ENCODE measurements at places on chromosomes 3 and 15.
A peak's percentile ranks its signal among the peaks of the same experiment; 100 is the strongest.

GRCh38 chr3:156507285-156507684, 47.6 kb downstream of the SSR3 start:
- no peak for DNase-seq

GRCh38 chr3:37479981-37480380, 305.6 kb upstream of the LRRFIP2 start:
- no peak for DNase-seq

GRCh38 chr3:149277331-149277813, 55.7 kb upstream of the CP start:
- DNase-seq, result peak; percentile 33

DNA sequence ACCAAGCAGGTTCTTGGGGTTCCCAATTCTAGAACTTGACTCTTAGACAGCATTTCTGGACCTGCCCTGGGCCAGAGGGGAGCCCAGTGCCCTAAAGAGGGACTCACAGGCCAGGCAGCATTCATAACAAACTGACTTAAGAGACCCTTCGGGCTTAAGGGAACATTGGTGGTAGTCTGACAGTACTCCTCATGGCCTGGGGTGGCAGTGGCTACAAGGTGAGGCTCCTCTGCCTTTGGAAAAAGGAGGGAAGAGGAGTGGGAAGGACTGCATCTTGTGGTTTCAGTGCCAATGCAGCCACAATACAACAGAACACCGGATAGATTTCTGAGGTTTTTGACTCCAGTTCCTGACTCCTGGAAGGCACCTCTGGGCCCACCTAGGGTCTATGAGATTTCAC, 172.2 kb upstream of the STRIT1 start:
- no peak for DNase-seq

DNA sequence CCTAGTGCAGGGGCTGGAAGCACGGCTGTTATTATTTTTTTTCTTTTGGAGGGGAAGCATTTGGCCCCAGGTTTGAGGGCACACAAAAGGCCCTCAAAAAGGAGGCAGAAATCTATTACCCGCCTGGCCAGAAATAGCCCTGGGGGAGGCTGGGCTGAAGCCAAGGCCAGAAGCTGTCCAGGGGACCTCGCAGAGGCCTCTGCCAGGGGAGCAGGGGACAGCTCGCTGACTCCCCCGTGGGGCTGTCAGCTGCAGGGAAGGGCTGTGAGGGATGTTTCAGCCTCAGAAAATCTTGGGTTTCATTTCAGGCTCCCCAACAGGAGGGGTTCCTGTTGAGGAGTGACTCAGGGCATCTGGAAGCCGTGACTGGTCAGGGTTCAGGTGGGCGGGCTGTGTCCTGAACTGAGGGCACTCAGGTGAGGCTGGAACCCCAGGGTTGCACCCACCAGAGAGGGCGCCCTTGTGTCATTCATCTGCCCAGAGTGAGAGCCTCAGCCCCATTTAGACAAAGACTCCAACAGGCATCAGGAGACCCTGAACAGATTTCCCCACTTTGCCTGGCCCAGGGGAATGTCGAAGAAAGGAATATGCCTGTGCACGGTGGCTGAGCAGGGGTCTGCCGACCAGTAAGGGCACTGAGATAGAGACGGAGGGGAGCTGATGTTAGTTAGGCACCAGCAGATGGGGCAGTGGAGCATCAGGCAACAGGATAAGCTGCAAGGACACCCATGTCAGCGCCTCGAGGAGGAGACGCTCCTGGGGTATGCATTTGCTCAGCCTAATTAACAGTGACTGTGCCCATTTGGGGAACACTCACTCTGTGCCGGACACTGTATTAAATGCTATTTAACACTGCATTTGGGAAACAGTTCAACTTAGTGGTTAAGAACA, 43.5 kb upstream of the SLC6A11 start:
- DNase-seq, result no peak

GRCh38 chr3:42081838-42082473, 9.2 kb upstream of the TRAK1 start:
- DNase-seq, result peak; percentile 60

DNA sequence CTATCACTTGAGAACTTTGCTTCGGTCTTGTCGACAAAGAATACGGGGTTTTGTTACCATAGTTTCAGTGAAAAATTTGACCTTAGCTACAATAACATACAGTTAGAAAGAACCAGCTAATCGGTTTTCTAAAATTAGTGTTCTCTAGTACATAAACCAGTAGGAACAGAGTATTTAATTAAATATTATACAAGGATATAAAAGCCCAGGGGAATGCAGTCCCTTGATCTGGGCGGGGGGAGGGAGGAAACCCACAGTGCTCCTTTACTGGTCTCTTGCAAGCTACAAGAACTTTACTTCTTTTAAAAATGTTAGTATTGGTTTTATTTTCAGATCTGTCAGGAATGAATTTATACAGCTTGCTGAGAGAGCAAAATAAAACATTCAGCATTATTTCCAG, 41.8 kb downstream of the ITPR1 start:
- DNase-seq, result no peak

DNA sequence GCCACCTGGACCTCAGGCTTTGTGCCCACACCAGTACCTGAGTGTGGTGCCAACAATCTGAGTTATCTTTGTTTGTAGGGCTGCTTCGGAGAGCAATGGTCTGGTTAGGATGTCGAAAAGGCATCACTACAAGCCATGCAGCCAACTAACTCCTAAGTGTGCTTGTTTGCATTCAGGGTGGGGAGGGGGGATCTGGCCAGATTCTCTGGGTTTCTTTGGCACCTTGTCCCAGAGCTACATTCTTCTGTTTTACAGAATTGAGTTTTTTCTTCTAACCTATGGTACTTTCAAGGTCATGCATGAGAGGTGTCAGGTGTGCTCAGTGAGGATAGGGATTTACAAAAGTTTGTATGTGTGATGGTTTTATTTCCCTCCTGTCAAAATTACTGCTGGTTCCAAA, 391.4 kb upstream of the RARB start:
- no peak for DNase-seq

GRCh38 chr3:133894353-133895207, 1.1 kb downstream of the RAB6B start:
- DNase-seq, result no peak

- DNase-seq, result peak; percentile 21
Observed at GRCh38 chr3:115659253-115660220, 36.2 kb downstream of the GAP43 start.

GRCh38 chr3:38376098-38376816, 29.7 kb downstream of the XYLB start:
- DNase-seq, result no peak

- DNase-seq, result no peak
Observed at GRCh38 chr3:27311400-27311799, 57.8 kb downstream of the NEK10 start.

- DNase-seq, result no peak
Observed at GRCh38 chr3:119305286-119305685, 11.1 kb downstream of the ARHGAP31 start.

- DNase-seq, result no peak
Observed at GRCh38 chr3:31345581-31345980, 187.1 kb upstream of the STT3B start.

GRCh38 chr3:64825404-64826120, 137.8 kb upstream of the ADAMTS9 start:
- no peak for DNase-seq

DNA sequence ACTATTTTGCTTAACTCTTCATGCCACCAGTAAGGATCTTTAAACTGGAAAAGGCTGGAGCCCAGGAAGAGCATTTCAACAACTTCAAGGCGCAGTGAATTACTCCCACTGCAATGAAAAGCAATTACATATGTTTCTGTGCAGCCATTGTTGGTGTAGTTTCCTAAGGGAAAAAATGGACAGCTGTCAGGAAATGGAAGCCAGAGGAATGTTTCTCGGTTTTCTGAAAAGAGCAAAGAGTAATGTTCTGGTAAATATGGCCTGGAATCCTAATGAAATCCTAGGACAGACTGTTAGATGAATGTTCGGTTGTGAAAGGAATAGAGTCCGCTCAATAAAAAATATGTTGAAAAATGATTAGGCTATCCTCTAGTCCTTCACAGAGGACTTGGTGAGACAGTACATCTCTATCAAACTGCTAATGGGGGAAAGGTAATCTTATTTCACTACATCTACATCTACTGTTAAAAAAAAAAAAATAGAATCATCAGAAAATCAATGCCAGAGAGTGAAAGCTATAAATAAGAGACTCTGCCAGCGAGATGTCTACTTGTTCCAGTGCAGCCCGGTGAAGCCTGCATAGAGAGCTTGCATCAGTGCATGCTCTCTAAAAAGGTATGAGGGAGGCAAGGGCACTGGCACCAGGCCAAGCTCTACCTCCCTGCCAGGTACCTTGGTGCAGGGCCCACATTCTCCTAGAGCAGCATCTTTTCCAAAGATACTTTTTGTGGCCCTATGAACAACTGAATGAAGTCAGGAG, 68.2 kb upstream of the TJP1 start:
- no peak for DNase-seq

- no peak for DNase-seq
Observed at GRCh38 chr3:167852216-167852615, 116.7 kb downstream of the SERPINI1 start.

DNA sequence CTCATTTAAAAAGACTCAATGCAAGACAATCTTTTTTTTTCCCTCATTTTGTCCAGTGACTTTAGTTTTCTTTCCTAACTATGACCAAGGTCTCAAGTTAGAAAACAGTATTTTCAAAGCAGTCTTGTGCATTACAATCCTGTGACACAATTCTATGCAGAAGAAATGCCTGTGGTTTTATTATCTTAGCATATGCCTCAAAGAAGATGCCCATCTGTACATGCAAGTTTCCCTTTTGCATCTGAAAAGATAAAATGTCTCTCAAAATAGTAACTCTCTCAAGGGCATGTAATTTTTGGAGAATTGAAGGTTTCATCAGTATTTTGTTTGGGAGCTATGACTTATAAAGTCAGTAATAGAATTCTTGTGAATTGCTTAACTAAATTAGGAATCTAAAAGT, 292.0 kb upstream of the SUCLG2 start:
- DNase-seq, result no peak

GRCh38 chr15:96978937-96979473, 648.5 kb downstream of the NR2F2 start:
- DNase-seq, result no peak

DNA sequence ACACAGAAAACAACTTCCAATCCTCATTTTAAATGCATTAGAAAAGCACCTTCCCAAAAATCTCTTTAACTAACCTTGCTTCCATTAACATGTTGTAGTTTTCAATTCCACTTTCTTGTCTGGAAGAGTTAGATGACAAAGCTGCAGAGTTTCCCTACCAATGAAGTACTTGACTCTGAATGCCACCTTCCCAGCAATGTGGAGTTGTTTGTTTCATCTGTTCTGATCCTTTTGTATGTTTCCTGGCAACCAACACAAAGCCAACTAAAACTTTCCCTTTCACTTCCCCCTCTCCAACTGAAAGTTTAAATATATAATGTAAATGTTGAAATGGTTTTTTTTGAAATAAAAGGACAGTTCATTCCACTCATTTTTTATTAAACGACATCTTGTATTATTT, at the start of gene WDR49:
TSS of gene WDR49 (minus strand) at position 183 of the 400 bp plus-strand sequence. CDS start 517 bp downstream, outside the sequence.
- DNase-seq, result no peak

DNA sequence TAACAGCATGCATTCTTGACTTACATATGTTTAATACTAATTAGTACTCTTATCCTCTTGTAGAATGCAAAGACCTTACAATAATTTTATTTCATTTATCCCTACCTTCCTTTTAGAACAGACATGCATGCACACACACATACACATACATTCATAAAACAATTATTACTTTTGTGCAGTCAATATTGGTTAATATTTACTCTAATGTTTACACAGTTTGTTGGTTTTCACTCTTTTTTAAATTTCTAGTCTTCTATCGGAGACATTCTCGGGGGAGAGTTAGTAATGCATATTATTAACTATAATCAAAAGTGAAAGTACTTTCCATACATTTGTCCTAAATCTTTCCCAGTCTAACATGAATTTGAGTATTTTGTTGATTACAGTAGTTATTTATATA, 317.7 kb upstream of the DPH6 start:
- DNase-seq, result no peak

GRCh38 chr3:37114251-37115145, 59.9 kb downstream of the LRRFIP2 start:
- DNase-seq, result peak; percentile 16

DNA sequence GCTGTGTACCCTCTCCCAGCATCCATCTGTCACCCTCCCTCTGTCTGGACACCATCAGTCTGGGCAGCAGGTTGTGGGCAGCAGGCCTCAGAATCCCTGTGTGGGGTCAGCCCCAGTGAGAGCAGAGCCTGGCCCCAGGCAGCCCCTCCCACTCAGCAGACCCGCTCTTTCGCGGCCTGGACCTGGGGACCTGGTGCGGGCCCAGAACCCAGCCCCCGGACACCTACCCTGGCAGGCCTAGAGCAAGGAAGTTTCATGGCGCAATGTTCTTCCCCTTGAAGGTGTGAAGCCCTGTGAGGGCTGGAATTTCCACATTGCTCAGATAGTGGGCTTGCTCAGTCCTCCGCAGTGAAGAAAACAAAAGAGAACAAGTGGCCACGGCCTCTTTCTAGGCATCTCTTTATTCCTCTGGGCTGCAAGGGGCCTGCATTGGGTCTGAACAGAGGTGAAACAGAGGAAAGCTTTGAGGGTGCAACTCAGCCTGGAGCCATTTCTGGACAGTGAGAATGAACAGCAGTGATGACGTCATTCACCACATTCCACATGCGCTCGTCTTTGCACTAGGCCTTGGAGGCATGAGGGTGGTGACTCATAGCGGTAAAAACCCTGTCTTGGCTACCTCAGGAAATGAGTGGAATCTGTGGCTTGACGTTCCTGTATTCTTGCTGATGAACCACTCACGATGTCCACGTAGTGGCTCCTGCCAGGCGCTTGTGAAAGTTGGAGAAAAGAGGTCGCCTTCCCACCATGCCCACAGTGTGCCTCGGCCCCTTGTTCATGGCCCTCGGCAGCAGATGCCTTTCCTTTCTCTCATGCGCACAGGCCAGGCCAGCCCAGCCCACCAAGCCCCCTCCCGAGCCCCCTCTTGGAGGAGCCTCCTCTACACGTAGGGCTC, 66.1 kb downstream of the SLC30A4 start:
- DNase-seq, result peak; percentile 88

DNA sequence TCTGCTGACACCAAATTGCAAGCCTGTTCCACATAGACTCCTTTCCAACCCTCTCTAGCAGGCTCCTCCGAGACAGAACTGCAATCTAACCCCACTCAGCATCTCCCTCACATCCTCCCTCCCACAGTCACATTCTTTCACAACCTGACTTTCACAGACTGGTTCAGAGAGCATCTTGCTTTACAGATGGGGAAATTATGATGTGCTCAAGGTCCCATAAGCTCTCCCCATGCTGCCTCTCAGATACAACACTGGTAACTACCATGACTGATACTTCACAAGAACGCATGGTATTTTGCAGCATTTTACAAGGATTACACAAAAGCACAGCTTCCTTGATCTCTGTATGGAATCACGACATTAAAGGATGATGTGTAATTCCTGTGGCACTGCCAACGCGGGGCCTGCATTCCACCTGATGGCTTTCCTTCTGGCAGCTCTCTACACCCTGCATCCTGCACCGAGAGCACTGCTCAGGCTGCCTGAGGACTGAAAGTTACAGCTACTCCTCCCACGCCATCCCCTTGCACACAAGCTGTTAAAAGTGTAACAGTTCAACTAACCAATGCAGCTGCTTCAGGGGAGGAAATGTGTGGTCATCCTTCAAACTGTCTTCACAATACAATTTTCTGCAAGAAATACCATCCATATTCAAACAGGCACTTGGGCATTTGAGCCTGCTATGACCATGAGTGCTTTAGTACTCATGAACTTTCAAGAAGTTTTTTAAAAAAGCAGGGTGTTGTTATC, 27.6 kb downstream of the TBC1D2B start:
- peak; percentile 86 for DNase-seq

- DNase-seq, result peak; percentile 18
Observed at GRCh38 chr3:37862219-37862902, 681 bp downstream of the CTDSPL start.

GRCh38 chr3:3800080-3800455, 837 bp downstream of the LRRN1 start:
- DNase-seq, result no peak

GRCh38 chr3:160163229-160163878, 61.9 kb upstream of the C3orf80 start:
- DNase-seq, result peak; percentile 6
